ENCODE measurements at places on chromosomes 13 and 19. TPM values are rescaled to one million over a fixed set of nuclear protein-coding genes. Genes with fewer than 3 reads are reported as not detected.

GRCh38 chr13:28099396-28100149, 803 bp downstream of the FLT3 start:
- DNase-seq = no peak

Gene KLHL1
- 0.57 TPM for polyA plus RNA-seq

DNA sequence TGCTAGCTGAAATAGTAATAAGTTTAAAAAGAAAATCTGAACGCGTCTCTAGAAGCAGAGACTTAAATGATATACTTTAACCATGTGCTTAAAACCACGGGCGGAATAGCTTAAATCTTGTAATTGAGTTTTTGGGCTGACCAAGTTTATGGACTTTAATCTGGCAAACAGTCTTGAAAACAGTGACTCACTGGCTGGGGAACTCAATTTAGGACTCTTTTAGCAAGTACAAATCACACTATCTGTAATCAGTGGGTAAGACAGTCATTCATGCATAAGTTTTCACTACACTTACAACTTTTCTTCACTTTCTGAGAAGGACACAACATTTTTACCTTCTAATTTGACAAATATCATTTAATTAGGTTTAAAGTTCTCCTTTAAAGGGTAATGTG, 26.8 kb downstream of the ZNF627 start:
- DNase-seq = peak; percentile 15

GRCh38 chr13:28093881-28094280, 6.5 kb downstream of the FLT3 start:
- no peak for DNase-seq

DNA sequence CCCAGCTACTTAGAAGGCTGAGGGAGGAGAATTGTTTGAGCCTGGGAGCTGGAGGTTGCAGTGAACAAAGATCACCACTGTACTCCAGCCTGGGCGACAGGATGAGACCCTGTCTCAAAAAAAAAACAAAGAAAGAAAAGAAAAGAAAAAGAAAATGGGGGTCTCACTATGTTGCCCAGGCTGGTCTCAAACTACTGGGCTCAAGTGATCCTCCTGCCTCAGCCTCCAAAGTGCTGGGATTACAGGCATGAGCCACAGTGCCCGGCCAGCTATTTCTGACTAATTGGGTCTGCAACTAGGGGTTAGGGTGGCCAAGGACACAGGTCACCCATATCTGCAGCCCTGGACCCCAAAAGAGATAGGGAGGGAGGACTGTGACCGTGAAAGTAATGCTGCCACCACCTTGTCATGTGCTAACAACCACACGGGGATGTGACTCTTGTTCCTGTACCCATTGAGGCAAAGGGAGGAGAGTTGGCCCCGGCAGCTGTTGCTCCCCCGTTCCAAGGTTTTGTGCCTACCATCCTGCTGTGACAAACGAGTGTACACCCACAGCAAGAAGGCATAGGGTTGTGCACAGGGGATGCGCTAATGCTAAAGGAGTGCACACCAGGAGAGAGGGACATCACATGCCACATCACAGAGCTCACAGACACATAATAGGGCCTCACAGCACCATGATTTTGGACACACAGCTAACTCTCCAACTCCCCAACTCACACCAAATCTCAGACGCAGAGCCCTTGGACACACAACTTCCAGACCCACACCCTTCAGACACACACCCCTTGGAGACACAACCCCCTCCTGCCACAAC, 619 bp downstream of the MEF2B start:
- DNase-seq = no peak

DNA sequence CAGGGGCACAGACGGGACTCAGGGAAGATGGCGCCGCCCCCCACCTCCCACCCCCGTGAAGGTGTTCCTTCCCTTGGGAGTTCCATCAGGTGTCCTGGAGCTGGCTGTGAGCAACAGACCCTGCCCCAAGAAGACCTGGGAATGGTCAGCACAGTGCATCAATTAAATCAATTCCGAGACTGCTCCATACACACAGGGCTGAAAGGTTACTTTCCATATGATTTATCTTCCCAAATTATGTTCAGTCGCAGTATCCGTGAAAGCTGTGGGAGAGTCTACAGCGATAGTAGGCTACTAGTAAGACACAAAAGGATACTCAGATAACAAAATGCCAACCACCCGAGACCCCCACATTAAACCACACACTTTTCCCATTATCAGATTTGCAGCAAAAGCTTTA, 71.8 kb upstream of the PABPC3 start:
- DNase-seq = no peak

DNA sequence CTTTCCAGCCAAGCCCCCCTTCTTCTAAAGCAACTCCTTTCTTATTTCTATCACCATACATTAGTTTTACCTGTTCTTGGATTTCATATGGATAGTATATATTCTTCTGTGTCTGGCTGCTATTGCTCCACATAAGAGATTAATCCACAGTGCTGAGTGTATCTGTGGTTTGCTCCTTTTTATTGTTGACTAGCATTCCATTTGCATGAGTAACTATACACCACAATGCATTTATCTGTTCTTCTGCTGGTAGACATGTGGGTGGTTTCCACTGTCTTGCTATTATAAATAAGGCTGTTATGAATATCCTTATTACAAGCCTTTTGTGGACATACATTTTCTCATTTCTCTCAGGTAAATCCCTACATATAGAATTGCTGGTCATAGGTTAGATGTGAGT, 138.2 kb downstream of the SLC7A1 start:
- no peak for DNase-seq

- no peak for DNase-seq
Measured at GRCh38 chr19:37845932-37846331, 60.5 kb downstream of the WDR87 start.

- DNase-seq = no peak
Measured at GRCh38 chr13:63463782-63464610, 2048.3 kb upstream of the PCDH20 start.

DNA sequence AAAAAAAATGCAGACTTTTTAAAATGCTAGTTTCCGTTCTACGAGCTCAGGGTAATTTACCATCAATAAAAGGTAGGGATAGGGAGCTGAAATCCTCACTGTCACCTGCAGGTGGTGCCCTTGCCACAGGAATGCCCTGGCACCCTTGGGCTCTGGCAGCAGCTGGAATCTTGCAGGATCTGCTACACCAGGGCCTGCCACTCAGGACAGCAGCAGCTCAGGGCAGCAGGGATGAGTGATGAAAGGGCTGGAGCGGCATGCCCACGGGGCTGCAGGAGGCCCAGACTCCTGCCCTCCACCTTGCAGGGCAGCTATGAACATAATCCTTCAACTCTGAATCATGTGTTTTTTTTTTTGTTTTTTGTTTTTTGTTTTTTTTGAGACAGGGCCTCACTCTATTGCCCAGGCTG, 54.0 kb downstream of the GNG7 start:
- peak; percentile 83 for DNase-seq

- no peak for DNase-seq
Measured at GRCh38 chr13:50257646-50258045, 242.4 kb downstream of the KCNRG start.

DNA sequence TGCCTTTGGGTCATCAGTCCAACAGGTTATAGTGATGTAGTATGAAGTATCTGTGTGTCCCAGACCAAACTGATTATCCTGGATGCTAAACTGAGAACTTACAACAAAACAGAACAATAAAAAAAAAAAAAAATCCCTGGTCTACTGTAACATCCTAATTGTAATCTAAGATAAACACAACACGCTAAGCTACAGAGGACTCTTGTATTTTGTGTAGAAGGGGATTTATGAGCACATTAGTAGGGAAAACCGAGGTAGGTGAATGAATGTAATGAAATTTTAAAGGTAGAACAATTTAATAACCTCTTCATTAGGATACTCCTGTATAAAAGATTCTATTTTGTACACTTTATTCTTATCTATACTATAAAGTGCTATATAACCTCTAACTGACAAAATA, 424.1 kb downstream of the NDFIP2 start:
- no peak for DNase-seq

GRCh38 chr13:99465454-99465853, 35.8 kb upstream of the TM9SF2 start:
- DNase-seq = no peak

DNA sequence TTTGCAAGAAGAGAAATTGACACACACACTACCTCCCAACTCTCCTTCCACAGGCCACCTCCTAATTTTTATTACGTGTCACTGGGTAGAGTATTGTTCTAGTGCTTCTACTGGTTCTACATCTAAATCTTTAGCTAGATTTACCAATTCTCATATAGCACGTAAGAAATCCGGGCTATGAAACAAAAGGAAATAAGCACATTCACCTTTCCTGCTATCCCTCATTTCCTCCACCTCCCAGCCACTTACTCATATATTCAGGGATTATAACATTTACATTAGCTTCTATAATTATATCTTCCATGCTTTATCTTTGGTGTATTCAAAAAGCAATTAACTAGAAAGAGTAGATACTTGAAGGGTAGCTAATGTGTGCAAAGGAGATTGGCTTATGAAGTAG, 39.7 kb downstream of the USP12 start:
- DNase-seq = no peak

Gene TRIP10
- polyA plus RNA-seq = 85.7 TPM

- DNase-seq = peak; percentile 67
Measured at GRCh38 chr13:110714797-110715394, 1.4 kb downstream of the ING1 start.

Gene GGN
- polyA plus RNA-seq = 1.1 TPM

DNA sequence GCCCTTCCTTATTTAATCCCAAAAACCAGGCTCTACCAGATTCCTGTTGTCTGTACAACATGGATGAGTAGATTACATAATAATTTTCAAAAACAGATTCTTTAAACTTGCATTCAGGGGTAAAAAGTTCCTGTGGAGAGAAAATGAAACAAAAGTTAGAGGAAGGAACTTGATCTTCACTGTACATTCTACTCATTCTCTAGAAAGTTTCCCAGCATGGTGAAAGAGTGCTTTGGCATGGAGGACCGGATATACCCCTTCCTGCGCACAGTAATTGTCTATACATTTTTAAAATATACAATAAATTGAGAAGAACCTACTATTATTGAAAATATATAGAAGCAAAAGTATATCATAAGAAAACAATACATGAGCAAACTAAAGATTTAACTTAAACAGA, 274.2 kb downstream of the ITGBL1 start:
- DNase-seq = no peak

- DNase-seq = no peak
Measured at GRCh38 chr13:41809962-41810361, 150.9 kb downstream of the VWA8 start.

Gene IZUMO4
- polyA plus RNA-seq = 4.0 TPM

Gene COMMD6
- polyA plus RNA-seq = 258 TPM

DNA sequence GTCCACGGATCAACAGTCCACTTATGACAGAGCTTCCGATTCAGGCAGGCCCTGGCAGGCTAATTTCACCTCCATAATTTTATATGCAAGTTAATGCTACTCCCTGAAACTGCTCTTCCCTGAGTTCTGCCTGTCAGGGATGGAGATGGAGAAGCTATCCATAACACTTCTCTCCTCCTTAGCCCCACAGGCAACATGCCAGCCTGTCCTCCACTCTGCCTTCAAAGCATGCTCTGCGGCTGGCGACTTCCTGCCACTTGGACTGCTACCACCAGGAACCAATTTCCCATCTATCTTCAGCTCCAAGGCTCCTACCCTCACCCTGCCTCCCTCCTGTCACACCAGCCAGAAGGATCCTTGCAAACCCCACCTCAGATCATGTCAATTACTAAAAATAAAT, 35.4 kb downstream of the GSX1 start:
- DNase-seq = no peak

GRCh38 chr19:29944390-29945012, 2.5 kb downstream of the URI1 start:
- DNase-seq = no peak

DNA sequence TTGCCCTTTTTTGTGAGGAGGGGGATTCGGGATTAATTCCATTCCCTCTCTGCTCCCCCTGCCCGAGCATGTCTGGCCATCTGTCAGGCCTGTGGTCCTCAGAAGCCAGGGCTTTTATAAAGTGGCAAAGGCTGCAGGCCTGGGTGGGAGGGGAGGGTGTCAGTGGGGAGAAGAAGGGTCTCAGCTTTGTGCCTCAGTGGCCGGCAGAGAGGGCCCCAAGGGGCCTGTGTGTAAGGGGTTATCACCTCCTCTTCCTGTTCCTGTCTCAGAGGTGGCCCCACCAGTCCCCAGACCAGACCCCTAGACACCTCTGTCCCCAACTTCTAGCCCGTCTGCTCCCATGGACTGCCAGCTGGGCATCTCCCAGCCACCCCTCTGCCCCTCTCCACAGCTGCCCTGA, 3.4 kb upstream of the NUMBL start:
- DNase-seq = no peak

DNA sequence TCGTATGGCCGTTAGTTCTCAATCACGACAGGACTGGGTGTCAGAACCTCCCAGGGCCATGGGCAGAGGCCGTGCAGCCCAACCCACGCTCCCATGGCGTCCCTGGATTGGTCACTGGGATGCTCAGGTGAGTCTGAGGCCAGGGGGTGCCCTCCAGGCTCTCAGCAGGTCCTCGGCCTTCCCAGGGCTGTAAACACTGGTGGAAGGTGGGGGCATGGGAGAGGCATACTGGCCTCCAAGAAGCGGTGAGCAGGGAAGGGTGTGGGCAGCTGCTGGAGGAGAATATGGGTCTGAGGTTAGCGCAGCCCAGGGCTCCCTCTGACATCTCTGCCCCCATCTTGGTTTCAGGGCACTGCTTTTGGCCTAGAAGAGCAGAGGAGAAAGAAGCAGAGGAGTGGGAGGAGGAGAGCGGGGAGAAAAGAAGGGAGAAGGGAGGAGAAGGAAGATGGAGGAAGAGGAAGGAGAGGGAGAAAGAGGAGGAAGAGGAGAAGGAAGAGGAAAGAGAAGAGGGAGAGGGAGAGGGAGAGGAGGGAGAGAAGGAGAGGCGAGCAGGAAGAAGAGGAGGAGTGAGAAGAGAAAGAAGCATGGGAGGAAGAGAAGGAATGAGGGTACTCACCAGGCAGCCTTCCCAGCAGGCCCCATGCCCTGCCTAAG, 62.3 kb downstream of the CEBPG start:
- DNase-seq = no peak

Gene PABPC3
- polyA plus RNA-seq = 0.06 TPM

Gene SMIM17
- 0.45 TPM for polyA plus RNA-seq

GRCh38 chr13:43986421-43986981, 106.8 kb downstream of the LACC1 start:
- DNase-seq = peak; percentile 35

Gene RDH8
- not detected for polyA plus RNA-seq

Gene KLK15
- not detected for polyA plus RNA-seq

- no peak for DNase-seq
Measured at GRCh38 chr19:13001166-13001501, 5.9 kb downstream of the NFIX start.
